ENCODE measurements at places on chromosomes 3 and 15. TPM values are rescaled to one million over a fixed set of nuclear protein-coding genes. Genes with fewer than 3 reads are reported as not detected.
A peak's percentile ranks its signal among the peaks of the same experiment; 100 is the strongest.

DNA sequence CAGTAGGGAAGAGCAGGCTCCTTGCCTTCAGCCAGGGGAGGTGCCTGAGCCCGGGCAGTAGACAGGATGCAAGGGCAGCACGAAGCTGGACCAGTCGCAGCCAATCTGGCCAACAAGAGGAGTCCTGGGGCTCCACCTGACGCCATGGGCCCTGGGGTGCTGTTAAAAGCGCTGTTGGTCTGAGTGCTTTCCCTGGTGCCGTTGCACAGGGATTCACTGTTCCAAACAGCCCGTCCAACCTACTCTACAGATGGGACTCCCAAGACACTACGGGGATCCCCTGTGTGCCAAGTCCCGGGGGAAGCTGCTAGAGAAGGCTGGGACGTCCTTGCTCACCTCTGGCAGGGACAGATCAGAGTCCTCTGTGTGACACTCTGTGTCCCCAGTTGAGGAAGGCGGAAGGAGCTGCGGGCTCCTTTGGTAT is 632 bp downstream of the CTSH start:
- no peak for DNase-seq

- DNase-seq: peak; percentile 84
Observed at GRCh38 chr3:140292170-140292569, 357.2 kb downstream of the CLSTN2 start.

DNA sequence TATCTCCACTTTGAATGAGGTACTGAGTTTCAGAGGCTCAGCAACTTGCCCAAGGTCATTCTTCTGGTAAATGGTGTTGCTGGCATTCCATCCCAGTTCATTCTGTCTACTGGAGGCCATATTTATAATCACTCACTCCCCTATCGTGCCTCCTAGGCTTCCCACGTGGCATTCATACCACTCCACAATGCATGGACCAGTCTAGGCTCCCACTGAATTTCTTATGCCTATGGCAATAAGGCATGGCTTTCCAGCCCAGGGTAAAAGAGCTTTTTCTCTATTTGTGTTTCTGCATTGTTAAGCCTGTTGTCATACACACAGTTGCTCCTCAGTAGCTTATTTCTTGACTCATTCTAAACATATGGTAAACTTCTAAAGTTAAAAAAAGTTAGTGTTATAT is 19.9 kb downstream of the BBX start:
- DNase-seq: peak; percentile 23

GRCh38 chr3:190036631-190037030 is 84.1 kb downstream of the P3H2 start:
- peak; percentile 78 for DNase-seq

DNA sequence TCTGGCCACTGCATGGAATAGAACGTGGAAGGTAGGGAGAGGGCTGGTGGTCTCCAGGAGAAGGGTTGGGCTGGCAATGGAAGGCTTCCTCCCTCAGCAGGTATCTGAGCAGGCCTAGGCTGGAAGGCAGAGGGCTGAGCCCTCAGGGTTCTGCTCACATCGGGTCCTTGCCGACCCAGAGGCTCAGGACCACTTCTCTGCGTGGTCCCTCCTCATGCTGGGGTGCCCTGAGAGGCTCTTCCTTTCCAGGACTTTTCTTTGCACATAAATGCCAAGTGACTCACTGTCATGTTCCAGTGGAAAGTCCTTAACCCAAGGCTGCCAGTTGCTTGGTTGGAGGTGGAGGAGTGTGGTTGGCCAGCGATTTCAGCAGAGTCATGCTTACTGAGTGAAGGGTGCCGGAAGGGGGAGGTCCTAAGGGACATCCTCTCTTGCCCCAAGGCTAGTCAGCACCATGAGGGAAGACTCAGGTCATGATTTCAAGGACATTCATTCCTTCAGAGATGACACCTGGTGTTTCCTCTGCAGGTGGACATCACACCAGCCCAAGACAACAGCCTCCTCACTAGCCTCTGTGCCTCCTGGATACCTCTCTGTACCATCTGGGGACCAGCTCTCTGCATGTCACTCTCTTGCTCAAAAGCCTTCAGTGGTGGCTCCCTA is 8.2 kb downstream of the SLC6A6 start:
- peak; percentile 95 for DNase-seq

GRCh38 chr15:95590533-95591044 is 739.9 kb upstream of the NR2F2 start:
- DNase-seq: peak; percentile 9

- peak; percentile 42 for DNase-seq
Observed at GRCh38 chr3:138593488-138594149, 441 bp downstream of the CEP70 start.

GRCh38 chr3:55770077-55770476 is 283.0 kb upstream of the WNT5A start:
- DNase-seq: no peak

- DNase-seq: no peak
Observed at GRCh38 chr15:85691350-85692240, 103.1 kb downstream of the KLHL25 start.

- DNase-seq: peak; percentile 95
Observed at GRCh38 chr3:150348500-150348899, 59.6 kb upstream of the TSC22D2 start.

- DNase-seq: no peak
Observed at GRCh38 chr3:119173325-119173724, at the start of gene UPK1B. Gene UPK1B, plus strand, starts transcription at chr3:119173598. Its CDS starts 13,144 bp downstream, at chr3:119186742.

DNA sequence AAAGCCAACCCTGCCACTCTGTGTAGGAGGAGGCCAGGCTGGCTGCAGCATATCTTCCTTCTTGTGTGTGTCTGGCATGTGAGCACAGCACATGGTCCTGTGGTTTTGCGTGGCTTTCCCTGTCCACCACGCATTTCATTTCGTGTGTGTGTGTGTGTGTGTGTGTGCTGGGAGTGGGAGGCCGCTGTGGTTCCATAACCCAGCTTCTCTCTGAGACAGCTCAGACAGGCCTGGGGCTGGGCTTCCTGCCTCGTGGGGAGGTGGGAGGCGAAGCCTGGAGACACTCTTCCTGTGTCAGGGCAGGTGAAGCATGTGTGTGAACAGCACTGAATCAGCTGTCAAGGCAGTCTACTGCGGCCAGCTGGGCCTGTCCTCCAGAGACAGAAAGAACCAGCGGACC is 16.0 kb upstream of the MRPS22 start:
- DNase-seq: no peak

Gene CYP1A2
- polyA plus RNA-seq: not detected

Gene CACNA2D2
- polyA plus RNA-seq: not detected

Gene MCTP2
- polyA plus RNA-seq: 0.70 TPM

Gene CD47
- 120 TPM for polyA plus RNA-seq

Gene ANKUB1
- polyA plus RNA-seq: not detected

Gene TRH
- 0.15 TPM for polyA plus RNA-seq

Gene ZNF660
- 0.54 TPM for polyA plus RNA-seq
